Activated T-helper 1 cell treated with anti-CD3 and anti-CD28 coated beads, Interleukin-12 subunit alpha, Interleukin-12 subunit beta, Interleukin-2, Interleukin-4 antibody, amounts not matched to agents 30 ng/mL and 10 ng/mL and 1 ng/mL, durations not matched to agents 14 hours and 24 hours and 36 hours (primary cell): ENCODE measurements at places on chromosomes 1 and 21. TPM values are rescaled to one million over a fixed set of nuclear protein-coding genes. Genes with fewer than 3 reads are reported as not detected.

- H3K4me1 ChIP-seq = no peaks in the 10 kb centered on the region
- no peak for DNase-seq
- no peak overlapping the region for H3K27ac ChIP-seq
- H3K4me3 ChIP-seq = no peak overlapping the region
These were observed 623.2 kb upstream of the PKN2 start for GRCh38 chr1:88060750-88061491.

DNA sequence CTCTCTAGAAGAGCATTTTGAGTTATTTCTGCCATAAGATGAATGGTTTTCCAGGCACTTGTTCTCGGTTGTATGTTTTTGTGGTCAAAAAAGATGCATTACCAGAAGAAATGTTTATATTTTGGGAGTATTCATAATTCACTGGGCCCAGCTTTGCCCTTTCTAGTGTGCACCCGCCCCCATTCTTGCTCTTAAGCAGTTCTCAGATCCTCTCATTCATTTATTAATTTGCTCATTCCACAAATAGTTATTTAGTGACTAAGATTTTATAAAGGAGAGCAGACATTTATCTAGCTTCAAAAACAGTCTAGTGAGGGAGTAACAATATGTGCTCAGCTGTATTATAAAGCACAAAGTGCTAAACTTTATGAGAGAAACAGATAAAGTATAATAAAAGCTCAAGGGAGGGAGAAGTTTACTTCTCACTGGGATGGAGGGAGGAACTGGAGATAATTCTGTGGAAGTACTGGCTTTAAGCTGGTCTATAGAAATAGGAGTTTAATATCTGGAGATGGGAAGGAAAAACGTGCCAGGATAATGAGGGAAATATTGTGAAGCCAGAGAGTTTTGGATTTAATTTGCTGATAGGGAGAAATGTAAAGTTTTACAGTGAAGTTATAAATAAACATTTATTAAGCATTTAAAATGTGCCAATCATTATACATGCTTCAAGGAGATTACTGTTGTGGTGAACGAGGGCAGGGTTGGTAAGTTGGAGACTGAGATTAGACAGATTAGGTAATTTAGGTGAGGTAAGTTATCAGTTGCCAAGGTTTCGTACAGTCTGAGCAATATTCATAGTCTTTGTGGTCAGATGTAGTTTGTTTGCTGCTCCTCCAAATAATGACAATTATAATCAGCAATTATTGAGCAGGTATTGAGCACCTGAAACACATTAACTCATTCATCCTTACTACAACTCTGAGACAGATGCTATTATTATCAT lies 9.1 kb upstream of the MACF1 start:
- no peaks in the 10 kb centered on the region for H3K27me3 ChIP-seq
- H3K4me1 ChIP-seq = peaks cover 80% of the 10 kb centered on the region
- H3K27ac ChIP-seq = peak overlapping the region; percentile 96
- no peak for DNase-seq

DNA sequence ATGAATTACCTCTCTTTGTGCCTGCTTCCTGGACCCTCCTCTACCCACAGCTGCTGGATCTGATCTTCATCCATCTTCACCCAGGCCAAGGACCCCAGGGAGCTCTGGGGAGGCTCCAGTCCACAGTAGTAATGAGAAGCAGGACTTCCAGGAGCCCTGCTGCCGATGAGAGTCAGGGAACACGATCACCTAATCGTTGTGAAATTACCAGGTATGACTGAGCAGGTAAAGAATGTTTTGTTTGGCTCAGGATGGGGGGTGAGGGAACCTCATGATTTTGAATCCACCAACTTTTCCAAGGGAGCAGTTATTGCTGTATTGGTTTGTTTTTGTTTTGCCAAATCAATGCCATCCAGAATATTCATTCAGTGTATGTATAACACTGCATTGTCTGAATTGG lies 454.0 kb downstream of the PLPP3 start:
- no peaks in the 10 kb centered on the region for H3K36me3 ChIP-seq
- no peak overlapping the region for H3K27ac ChIP-seq
- peaks cover 1% of the 10 kb centered on the region for H3K27me3 ChIP-seq
- no peaks in the 10 kb centered on the region for H3K4me1 ChIP-seq

DNA sequence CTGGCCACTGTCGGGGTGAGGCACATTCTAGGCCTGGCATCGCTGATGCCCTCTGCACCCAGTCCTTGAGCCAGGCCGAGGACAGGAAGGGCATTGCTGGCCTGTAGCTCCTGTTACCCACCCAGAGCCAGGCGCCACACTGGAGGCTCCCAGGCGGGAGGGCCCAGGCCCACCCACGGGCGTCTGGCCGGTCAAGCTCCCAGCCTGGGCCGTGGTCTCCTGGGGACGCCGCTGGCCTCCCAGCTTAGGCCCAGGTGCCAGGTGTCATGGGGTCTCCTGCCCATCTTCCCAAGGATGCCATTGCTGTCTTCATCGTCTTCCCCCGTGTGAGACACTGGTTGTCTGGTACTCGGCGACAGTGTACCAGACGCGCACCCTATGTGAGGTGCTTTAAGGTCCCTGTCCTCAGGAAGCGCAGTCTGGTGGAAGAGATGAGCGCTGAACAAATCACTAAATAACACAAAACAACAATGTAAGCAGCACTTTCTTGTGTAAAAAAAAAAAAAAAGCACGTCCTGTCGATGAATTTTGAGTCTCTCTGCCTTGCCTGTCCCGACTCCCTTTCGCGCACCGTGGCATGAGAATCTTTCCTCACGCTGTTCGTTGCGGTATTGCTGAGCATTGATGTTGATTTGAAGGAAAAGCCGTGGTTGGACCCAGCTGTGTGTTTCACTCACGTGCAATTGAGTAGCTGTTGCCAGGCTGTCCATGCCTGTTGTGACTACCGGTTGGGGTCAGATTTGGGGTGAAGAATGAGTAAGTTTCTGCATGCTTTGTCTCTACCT lies 27.0 kb upstream of the TRAPPC10 start:
- no peak overlapping the region for H3K27ac ChIP-seq
- H3K4me3 ChIP-seq = no peak overlapping the region
- no peak for DNase-seq
- H3K36me3 ChIP-seq = peaks cover 16% of the 10 kb centered on the region

DNA sequence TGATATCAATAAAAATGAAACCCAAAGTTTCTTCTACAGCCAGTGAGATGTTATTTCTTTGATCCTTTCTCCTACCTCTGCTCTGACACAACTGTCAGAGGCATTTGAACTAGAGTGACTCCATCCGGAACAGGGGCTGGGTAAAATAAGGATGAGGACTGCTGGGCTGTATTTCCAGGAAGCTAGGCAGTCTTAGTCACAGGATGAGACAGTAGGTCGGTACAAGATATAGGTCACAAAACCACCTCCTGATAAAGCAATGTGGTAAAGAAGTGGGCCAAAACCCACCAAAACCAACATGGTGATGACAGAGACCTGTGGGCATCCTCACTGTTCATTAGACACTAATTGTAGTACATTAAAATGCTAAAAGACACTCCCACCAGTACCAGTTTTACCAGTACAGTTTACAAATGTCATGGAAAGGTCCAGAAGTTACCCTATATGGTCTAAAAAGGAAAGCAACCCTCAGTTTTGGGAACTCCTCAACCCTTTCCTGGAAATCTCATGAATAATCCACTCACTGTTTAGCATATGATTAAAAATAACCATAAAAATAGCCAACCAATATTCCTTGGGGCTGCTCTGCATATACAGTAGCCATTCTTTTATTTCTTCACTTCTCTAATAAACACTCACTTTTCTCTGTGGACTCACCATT lies 96.7 kb downstream of the GABPA start:
- no peak overlapping the region for H3K27ac ChIP-seq
- peaks cover 4% of the 10 kb centered on the region for H3K27me3 ChIP-seq
- DNase-seq = no peak
- H3K36me3 ChIP-seq = no peaks in the 10 kb centered on the region

DNA sequence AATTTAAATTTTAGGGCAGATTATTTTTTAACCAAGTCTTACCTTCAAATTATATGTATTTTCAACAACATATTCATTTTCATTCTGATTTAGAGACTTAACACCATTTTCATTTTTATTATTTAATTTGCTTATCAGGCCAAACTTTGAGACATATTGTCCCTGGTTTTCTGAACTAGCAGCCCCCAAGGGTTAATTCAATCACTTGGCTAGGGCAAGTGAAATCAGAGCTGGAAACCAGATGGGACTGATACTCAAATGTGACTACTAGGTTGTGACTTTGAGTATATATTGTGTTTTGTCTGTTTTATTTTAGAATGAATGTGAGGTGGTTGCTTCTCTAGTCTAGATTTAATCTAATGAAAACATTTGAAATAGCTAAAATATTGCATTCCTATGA lies 198.9 kb upstream of the PTGFR start:
- H3K27me3 ChIP-seq = no peaks in the 10 kb centered on the region
- no peak overlapping the region for H3K27ac ChIP-seq
- H3K36me3 ChIP-seq = no peaks in the 10 kb centered on the region
- no peak for DNase-seq

DNA sequence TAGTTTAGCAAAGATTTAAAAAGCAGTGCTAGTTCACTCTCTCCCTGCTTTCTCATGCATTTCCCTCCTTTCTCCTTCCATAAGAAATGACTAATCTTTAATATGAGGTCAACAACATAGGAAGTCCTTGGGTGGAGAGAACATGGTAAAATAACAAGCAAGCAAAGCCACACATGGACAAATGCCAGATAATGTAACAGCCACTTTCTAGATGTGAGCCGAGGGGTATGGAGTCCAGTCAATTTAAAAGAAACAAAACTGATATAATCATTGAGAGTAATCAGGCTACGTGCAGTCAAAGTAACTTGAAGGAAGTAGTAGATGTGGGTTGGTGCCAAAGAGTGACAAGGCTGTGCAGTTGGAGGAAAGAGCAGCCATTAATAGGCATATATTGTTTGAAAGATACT lies 69.6 kb downstream of the DUSP10 start:
- H3K4me3 ChIP-seq = no peak overlapping the region
- no peak for DNase-seq
- no peak overlapping the region for H3K27ac ChIP-seq
- H3K36me3 ChIP-seq = peaks cover 4% of the 10 kb centered on the region
- peaks cover 12% of the 10 kb centered on the region for H3K27me3 ChIP-seq

- no peak overlapping the region for H3K27ac ChIP-seq
- H3K36me3 ChIP-seq = no peaks in the 10 kb centered on the region
- no peaks in the 10 kb centered on the region for H3K27me3 ChIP-seq
- no peak overlapping the region for H3K4me3 ChIP-seq
- H3K4me1 ChIP-seq = no peaks in the 10 kb centered on the region
These were observed 931.6 kb downstream of the NCAM2 start for GRCh38 chr21:21929789-21930188.

- no peak overlapping the region for H3K27ac ChIP-seq
- H3K27me3 ChIP-seq = peaks cover 17% of the 10 kb centered on the region
- peak; percentile 30 for DNase-seq
These were observed 146.0 kb upstream of the KIAA0040 start for GRCh38 chr1:175338387-175339135.

GRCh38 chr21:19261731-19262376 lies 858.3 kb upstream of the TMPRSS15 start:
- no peaks in the 10 kb centered on the region for H3K4me1 ChIP-seq
- no peak overlapping the region for H3K27ac ChIP-seq
- no peaks in the 10 kb centered on the region for H3K27me3 ChIP-seq
- H3K36me3 ChIP-seq = no peaks in the 10 kb centered on the region

GRCh38 chr1:203175237-203175826 lies at the start of gene MYBPH:
Gene MYBPH (minus strand): TSS chr1:203175826. CDS start chr1:203175755, 71 bp downstream.
- no peaks in the 10 kb centered on the region for H3K4me1 ChIP-seq
- H3K27ac ChIP-seq = no peak within 1 kb of the TSS
- H3K4me3 ChIP-seq = no peak within 1 kb of the TSS
- no peaks in the 10 kb centered on the region for H3K36me3 ChIP-seq
- DNase-seq = no peak
- peaks cover 2% of the 10 kb centered on the region for H3K27me3 ChIP-seq

- no peak overlapping the region for H3K27ac ChIP-seq
- H3K27me3 ChIP-seq = peaks cover 8% of the 10 kb centered on the region
- no peaks in the 10 kb centered on the region for H3K4me1 ChIP-seq
- DNase-seq = no peak
These were observed 86.2 kb downstream of the ATG4C start for GRCh38 chr1:62870148-62870547.

- no peaks in the 10 kb centered on the region for H3K27me3 ChIP-seq
- H3K27ac ChIP-seq = no peak overlapping the region
- no peak overlapping the region for H3K4me3 ChIP-seq
- no peak for DNase-seq
These were observed 149.3 kb downstream of the ZC3H11B start for GRCh38 chr1:219463636-219464035.

DNA sequence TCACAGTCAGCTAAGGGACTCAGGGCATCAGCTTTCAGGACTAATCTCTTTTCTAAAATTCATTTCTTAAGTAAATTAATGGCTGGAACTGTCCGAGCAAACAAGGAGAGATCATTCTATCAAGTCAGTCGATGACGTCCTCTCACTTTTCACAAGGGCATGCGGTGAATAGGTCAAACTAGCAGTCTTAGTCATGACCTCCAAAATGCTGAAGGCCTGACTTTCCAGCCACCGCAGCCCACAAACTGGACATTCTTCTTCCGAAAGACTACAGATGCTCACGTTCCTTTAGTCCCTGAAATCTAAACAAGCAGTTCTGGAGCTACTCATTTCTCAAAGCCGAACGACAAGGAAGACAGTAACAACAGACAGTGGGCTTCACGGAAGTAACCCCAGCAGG lies 127.9 kb downstream of the TIAM1 start:
- no peak overlapping the region for H3K4me3 ChIP-seq
- peaks cover 14% of the 10 kb centered on the region for H3K4me1 ChIP-seq
- no peak for DNase-seq
- H3K27me3 ChIP-seq = no peaks in the 10 kb centered on the region

DNA sequence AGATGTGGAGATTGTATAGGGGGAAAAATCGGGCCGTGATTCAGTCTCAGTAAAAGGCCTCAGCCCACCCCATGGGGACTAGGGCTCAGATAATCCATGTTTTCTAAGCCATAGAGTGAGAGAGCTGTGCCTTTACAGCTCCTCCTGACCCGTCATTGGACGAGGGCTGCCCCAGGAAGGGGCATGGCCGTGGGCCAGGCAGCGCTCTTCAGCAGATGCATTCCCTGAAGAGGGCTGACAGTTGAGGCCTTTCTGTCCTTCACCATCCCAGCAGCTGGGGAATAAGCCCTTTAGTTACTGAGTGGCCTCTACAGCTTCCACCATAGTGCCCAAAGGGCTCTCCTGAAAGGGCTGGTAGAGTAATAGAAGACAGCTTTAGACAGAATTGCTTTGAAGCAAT lies 57.2 kb downstream of the ST3GAL3 start:
- peaks cover 5% of the 10 kb centered on the region for H3K4me1 ChIP-seq
- DNase-seq = no peak
- no peak overlapping the region for H3K4me3 ChIP-seq
- no peak overlapping the region for H3K27ac ChIP-seq
- no peaks in the 10 kb centered on the region for H3K27me3 ChIP-seq

The GPR61 gene
- not detected in 2 replicates for total RNA-seq

The SLC44A5 gene
- total RNA-seq = not detected in 2 replicates

The FASLG gene
- 113 and 114 TPM in 2 replicates for total RNA-seq

The CSDE1 gene
- 398 and 421 TPM in 2 replicates for total RNA-seq

The OVAAL gene
- not detected in 2 replicates for total RNA-seq

The AQP10 gene
- total RNA-seq = not detected in 2 replicates
